ENCODE measurements at places on chromosomes 1 and 21.

GRCh38 chr1:232393010-232393409 is 236.9 kb downstream of the SIPA1L2 start:
- no peak for DNase-seq

DNA sequence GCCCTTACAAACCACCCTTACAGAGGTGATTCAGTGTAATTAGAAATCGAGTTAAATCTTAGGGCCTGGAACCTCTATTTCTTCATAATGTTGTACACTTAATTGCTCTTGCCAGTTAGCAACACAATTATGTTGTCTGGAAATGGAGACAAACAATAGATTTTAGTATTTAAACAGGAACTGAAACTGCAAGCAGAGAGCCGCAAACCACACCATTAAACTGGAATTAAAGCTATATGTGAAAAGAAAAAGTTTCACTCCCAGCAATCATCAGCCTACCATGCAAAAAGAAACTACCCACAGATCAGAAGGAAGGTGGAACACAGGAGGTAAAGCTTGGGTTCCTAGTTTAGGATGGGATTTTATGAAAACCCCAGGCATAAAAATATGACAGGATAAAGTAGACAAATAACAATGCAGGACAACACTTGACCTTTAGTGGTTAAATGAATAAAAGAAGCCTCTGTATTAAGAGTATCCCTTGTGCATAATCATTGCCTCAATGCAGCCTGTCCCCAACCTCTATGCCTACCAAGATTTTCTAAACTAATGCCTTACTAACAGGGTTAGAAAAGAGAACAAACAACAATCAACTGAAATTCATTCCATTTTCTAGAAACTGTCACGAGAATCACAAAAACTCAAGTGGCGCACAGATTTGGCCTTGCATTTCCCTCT is 304.3 kb upstream of the ESRRG start:
- DNase-seq, result no peak

GRCh38 chr1:89911191-89911991 is 83.5 kb upstream of the ZNF326 start:
- no peak for DNase-seq

DNA sequence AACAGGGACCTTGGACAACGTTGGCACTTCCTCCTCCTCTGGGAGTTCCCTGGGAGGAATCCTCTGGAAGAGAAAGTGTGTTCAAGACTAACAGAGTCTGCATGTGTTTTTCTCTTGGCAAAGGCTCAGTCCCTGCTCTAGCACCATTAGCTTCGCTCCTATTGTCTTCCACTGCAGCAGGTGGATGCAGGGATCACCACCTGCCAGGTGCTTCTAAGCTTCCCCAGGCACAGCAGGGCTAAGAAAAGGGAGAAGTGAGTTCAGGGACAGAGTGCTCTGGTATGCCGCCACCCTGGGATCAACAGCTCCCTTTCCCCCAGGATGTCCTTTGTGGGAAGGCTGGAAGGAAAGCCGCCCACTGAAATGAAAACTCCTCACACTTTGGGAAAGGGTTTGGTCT is 43.9 kb upstream of the IL20 start:
- DNase-seq, result no peak

DNA sequence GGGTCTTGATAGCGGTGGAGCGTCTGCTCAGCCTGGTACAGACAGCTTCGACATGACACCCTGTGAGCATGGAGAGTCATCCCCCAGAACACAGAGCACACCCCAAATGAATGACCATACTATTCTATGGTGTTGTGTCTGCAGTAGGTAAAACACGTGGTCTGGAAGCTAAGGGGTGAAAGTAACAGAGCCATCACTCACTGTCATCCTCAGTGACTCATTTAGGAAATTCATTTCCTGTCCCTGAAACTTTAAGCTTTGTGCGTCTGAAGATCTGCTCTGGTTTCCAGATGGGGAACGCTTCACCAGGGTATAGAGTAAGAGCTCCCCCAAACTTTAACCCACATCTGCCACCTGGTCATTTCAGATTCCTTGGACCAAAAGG is 94.8 kb upstream of the DISP3 start:
- no peak for DNase-seq

DNA sequence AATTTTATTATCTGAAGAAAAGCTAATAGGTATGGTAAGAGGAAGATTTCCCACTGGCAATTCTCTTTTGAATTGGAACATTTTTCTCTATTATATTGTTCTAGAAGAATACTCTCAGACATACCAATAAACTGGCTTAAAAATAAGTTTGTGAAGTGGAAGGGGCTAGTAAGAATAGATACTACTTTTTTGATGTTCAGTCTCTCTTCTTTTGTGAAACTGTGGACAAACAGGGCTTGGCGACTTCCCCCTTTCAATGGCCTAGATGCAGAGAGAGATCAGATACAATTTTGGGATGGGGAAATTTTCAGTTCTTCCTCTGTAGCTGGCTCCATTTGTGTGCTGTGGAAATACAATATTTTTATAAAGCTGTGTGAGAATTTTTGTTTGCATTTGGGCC is 2.5 kb downstream of the PBX1 start:
- no peak for DNase-seq

DNA sequence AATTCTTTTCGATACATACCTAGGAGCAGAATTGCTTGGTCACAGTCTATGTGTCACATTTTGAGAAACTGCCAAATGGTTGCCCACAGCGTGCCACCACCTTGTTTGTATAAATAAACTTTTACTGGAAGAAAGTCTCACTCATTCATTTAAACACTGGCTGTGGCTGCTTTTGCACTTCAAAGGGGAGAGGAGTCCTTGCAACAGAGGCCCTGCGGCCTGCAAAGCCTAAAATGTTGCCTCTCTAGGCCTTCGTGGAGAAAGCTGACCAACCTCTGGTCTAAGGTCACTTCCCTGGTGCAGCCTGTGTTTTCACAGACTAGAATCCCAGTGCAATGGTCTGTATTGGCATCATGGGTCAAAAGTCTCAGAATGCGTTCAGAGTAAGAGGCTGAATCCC is 8.3 kb downstream of the RIPK4 start:
- no peak for DNase-seq

GRCh38 chr1:199743227-199743626 is 284.3 kb upstream of the NR5A2 start:
- no peak for DNase-seq

DNA sequence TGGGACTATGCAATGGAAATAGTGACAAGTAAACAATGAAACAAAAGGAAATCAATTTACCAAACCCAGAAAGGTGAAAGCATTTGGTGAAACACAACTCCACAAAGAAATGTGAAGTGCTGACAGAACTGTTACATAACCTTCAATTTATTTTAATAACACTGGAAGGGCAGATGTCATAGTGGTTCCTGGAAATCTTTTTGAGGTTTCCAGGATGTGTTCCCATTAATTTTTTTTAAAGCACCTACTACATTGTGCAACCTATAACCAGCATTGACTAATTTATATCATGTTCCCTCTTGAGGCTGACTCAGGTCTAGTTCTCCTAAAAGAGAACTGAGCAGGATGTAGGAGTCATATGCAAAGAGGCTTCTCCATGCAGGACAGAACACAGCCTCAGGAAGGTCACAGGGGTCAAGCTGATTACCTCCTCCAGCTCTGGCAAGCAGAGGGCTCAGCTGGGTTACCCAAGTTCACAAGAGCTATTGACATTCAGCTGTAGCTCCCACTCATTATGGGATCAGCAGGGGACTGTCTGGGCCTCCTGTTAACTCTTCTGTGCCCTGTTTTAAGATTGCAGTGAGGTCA is 157.1 kb upstream of the NRIP1 start:
- no peak for DNase-seq

- no peak for DNase-seq
Observed at GRCh38 chr1:115275216-115275615, 62.8 kb downstream of the NGF start.

DNA sequence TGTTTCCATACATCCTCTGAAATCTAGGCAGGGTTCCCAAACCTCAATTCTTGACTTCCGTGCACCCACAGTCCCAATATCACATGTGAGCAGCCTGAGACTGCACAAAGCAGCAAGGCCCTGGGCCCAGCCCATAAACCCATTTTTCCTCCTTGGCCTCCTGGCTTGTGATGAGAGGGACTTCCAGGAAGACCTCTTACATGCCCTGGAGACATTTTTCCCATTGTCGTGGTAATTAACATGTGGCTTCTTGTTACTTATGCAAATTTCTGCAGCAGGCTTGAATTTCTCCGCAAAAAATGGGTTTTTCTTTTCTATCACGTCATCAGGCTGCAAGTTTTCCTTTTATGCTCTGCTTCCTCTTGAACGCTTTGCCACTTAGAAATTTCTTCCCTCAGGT is 3.3 kb upstream of the PIGK start:
- DNase-seq, result no peak

DNA sequence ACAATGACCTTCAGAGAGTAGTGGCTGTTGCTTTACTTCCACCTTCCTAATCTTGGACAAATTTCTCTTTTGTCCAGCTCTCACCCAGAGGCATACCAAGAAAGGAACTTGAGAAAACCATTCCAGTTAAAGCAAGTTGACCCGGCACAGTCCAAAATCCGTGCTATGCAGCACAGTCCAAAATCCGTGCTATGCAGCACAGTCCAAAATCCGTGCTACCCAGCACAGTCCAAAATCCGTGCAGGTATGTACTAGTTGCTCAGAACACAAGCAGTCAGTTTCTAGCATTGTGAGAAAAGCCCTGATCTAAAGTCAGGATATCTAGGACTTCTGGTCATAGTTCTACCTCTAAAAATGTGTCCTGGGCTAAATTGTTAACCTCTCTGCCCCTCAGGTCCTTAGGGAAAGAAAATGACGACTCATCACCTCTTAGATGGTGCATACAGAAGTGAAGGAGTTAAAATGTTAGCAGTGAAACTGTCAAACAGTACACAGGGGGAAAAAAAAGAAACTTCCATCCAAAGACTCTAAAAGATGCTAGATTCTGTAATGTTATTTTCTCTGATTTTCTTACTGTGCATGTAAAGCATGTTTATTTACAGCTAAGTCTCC is 40.3 kb upstream of the ENAH start:
- DNase-seq, result no peak

- DNase-seq, result no peak
Observed at GRCh38 chr1:208921259-208921658, 662.3 kb upstream of the CAMK1G start.

DNA sequence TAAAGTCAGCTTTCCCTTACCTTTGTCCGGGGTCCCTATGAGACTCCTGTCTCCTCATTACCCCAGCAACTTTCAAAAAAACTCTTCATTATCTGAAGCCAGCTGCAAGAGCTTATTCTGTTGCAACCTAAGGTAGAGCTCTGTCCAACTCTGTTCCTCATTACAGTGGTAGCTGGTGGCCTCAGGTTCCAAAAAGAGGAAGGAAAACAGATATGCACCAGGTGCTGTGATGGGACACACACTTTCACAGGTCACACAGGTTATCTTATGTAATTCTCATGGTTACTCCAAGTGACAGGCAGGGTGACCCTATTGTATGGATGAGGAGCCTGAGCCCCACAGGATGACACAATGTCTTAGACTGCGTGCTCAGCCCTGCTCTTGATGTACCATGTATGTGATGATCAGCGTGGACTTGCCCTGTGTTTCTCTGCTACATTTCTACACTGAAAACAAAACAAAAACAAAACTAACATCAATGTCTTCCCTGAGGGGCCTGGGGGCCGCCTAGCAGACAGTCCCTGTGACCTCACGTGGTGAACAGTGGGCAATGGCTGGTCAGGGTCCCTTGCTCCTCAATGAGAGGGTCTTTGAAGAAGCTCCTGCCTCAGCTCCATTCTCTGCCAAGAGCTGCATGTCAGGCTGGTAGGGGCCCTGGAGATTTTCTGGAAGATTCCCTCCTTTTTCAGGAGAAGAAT is 9.7 kb upstream of the TENT5C start:
- DNase-seq, result no peak

- DNase-seq, result no peak
Observed at GRCh38 chr1:211343607-211344006, 17.0 kb downstream of the TRAF5 start.

DNA sequence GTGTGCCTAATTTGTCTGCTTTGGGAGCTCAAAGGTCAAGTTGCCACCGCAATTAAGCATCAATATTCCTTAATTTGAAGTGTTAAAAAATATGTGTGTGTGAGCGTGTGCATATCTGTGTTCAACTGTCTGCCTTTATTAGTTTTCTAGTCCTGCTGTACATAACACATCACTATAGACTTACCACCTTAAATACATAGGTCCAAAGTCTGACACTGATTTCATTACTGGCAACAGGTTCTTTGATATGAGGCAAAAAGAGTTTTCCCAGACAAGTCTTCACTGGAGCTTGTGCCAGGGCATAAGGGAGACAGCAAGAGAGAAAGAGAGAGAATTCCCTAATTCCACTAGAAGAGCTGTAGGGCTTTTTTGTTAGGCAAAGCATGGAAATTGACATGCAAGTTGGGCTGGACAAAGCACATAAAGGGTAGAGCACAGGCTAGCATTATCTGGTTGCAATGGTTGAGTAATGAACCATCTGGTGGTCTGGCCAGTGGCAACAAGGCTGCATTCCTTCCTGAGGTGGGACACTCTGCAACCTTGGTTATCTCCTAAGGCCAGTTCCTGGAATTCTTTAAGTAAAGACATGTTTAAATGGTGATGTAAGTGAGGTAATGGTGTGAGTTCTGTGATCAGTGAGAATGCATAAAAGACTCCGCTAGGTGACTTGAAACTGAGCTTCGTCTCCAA is 457.2 kb upstream of the ADAMTS5 start:
- no peak for DNase-seq

DNA sequence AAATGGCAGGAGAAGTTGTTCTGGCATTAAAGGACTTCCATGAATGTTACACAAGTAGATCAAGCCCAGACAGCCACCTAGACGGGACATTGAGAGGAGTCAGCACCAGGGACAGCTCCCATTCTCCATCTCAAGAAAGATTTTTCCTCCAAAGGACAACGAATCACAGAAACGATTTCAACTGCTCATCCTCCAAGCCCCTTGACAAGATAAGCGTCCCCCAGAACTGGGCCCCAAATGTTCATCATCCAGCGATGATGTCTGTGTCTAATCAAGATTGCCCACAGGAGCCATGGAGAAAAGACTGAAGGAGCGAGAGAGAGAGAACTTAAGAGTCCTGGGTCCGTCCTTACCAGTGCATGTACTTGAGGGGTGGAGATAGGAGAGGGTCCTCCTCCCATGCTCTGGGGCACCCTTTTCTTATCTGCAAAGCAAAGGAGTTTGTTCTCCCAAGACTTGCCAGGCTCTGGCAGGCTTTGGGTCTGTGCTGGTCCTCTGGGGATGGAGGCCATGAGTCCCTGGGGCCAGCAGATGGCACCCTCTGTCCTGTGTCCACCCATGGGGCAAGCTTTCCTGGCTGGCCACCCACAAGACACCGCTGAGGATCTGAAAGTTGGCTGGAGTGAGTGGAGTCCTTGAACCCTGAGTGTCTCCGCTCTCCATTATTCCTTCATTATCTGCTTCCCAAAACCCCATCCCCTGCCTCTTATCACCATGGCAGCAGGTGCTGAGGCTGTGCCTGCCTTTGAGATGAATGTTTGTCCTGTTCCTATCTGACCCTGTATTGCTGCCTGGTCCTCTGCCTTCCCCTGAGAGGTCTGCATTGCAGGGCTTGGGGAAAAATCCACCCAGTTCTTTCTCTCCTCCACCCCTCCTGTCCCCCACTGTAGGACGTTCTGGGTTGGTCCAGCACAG is 164.6 kb downstream of the ACTL8 start:
- DNase-seq, result no peak

DNA sequence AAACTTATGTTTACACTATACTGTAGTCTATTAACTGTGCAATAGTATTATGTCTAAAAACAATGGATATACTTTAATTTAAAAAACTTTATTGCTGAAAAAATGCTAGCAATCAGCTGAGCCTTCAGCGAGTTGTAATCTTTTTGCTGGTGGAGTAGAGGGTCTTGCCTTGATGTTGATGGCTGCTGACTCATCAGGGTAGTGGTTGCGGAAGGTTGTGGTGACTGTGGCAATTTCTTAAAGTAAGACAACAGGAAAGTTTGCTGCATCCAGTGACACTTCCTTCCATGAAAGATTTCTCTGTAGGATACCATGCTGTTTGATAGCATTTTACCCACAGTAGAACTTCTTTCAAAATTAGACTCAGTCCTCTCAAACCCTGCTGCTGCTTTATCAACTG is 234.7 kb upstream of the CSF3R start:
- DNase-seq, result no peak

Data from heart left ventricle (tissue), 16 donors.